ENCODE measurements at places on chromosomes 6 and 20.
A peak's percentile ranks its signal among the peaks of the same experiment; 100 is the strongest.

- H3K36me3 ChIP-seq: peaks cover 8% of the 10 kb centered on the region
- no peak overlapping the region for H3K4me3 ChIP-seq
- no peaks in the 10 kb centered on the region for H3K27me3 ChIP-seq
Observed at GRCh38 chr6:152696522-152696921, 1.2 kb upstream of the MYCT1 start.

DNA sequence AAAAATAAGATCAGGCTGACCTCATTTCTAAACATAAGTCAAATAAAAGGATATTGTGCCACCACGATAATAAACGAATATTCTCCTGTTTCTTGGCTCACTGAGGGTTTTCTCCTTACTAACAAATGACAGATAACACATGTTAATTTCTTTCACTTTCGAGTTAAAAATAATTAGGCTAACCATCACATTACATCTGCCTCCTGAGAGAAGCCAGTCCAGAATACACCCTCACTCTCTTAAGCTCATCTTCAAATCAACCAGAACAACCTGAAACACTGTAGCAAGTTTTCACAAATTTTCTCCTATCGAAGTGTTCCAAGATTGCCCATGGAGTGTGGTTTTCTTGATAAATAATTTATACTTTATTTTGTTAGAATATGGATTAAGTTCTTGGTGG lies 1285.6 kb upstream of the EYS start:
- H3K27me3 ChIP-seq: no peaks in the 10 kb centered on the region
- H3K4me3 ChIP-seq: no peak overlapping the region
- no peak for DNase-seq
- no peaks in the 10 kb centered on the region for H3K4me1 ChIP-seq
- H3K27ac ChIP-seq: no peak overlapping the region

DNA sequence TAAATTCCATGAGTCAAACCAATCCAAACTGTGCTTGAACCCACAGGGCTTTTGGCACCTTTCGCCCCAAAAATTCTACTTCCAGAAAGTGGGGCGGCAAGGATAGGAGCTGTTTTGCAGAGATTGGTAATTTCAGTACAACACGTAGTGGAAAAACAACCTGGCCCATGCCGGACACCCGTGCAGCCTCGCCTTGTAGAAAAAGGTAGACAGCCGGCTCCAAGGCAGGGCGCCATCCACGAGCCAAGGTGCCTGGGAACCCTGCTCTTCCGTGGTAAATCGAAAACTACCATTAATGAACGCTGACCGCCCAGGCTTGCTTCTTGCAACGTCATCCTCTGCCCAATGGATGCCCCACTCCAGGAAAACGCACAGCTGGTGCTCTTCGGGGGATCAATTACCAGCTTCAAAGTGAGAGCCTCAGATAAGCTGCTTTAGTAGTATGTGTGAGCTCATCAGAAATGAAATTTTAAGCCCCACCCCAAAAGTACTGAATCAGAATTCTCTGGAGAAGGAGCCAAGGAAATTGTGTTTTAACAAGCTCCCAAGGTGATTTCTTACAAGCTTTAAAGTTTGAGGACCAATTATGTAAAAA lies 1.8 kb downstream of the OOEP start:
- H3K27me3 ChIP-seq: no peaks in the 10 kb centered on the region
- H3K4me3 ChIP-seq: no peak overlapping the region
- no peaks in the 10 kb centered on the region for H3K4me1 ChIP-seq
- no peak for DNase-seq
- H3K36me3 ChIP-seq: no peaks in the 10 kb centered on the region

GRCh38 chr20:1702328-1702727 lies 44.7 kb upstream of the SIRPG start:
- H3K27me3 ChIP-seq: no peaks in the 10 kb centered on the region
- DNase-seq: no peak

DNA sequence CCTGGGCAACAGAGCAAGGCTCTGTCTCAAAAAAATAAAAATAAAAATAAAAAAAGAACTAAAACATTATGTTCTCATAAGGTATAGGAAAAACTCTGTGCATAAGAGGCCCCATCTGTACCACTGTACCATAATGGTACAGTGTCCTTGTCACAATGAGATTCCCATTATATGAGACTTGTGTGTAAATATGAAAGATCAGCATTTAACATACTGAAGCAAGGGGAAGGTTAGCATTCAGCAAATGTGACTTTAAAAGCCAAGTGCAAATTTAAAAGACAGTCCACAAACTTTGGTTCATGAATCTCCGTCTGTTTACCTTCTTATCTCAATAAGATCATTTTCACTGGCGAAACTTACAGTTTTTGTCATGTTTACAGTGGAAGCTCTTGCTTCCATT lies 16.2 kb downstream of the DSP start:
- H3K27ac ChIP-seq: no peak overlapping the region
- no peaks in the 10 kb centered on the region for H3K27me3 ChIP-seq
- H3K4me1 ChIP-seq: peaks cover 10% of the 10 kb centered on the region
- H3K36me3 ChIP-seq: peaks cover 66% of the 10 kb centered on the region
- no peak overlapping the region for H3K4me3 ChIP-seq

GRCh38 chr6:41967312-41968287 lies 26.0 kb upstream of the CCND3 start:
- DNase-seq: peak; percentile 59
- peak overlapping the region; percentile 48 for H3K27ac ChIP-seq

GRCh38 chr6:154325142-154325541 lies 31.5 kb downstream of the IPCEF1 start:
- no peaks in the 10 kb centered on the region for H3K36me3 ChIP-seq
- H3K27me3 ChIP-seq: no peaks in the 10 kb centered on the region

DNA sequence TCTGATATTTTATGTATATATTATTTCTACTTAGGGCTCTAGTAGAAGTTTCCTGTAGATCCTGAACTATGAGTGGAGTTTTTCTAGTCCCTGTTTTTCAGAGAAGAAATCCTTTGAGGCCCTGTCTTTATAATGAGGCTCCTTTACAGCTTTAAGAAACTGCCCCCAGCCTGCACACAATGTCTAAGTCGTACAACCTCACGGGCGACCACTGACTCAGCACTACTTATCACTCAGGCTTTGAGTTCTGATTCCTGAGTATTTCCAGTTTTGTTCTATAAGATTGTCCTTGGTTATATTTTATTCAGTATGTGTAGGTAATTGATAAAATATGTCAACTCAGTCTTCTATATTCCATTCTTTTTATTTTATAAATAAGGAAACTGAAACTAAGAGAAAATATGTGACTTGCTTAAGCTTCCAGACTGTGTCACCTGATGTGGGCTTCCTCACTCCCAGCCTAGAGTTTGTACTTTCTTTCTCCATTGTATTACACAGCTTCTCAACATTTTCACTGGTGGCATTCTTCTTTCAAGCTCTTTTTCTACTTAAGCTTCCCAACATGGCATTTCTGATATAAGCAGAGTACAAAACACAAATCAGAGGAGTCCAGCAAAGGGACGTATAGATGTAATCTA lies 167.0 kb downstream of the TBX18 start:
- no peak for DNase-seq
- no peak overlapping the region for H3K27ac ChIP-seq
- peaks cover 7% of the 10 kb centered on the region for H3K4me1 ChIP-seq
- no peak overlapping the region for H3K4me3 ChIP-seq
- H3K36me3 ChIP-seq: no peaks in the 10 kb centered on the region

GRCh38 chr20:50067018-50067417 lies 45.9 kb downstream of the UBE2V1 start:
- no peaks in the 10 kb centered on the region for H3K4me1 ChIP-seq
- no peak for DNase-seq
- no peaks in the 10 kb centered on the region for H3K36me3 ChIP-seq
- no peak overlapping the region for H3K27ac ChIP-seq
- H3K4me3 ChIP-seq: no peak overlapping the region

DNA sequence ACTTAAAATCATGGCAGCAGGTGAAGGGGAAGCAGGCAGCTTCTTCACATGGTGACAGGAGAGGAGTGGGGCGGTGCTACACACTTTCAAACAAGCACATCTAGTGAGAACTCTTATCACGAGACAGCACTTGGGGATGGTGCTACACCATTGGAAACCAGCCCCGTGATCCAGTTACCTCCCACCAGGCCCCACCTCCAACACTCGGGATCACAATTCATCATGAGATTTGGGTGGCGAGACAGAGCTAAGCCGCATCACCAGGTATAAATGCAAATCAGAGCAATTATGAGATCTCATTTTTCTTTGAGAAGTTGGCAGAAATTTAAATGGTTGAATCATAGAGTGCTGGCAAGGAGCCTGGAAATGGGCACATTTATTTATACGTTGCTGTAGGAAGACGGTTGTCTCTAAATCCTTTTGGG lies 31.4 kb downstream of the IGF2R start:
- DNase-seq: no peak
- peaks cover 5% of the 10 kb centered on the region for H3K4me1 ChIP-seq
- H3K27me3 ChIP-seq: no peaks in the 10 kb centered on the region
- H3K36me3 ChIP-seq: peaks cover 35% of the 10 kb centered on the region
- no peak overlapping the region for H3K27ac ChIP-seq
- H3K4me3 ChIP-seq: no peak overlapping the region

GRCh38 chr20:15491575-15491974 lies 1081.7 kb downstream of the KIF16B start:
- H3K36me3 ChIP-seq: no peaks in the 10 kb centered on the region
- DNase-seq: peak; percentile 83
- no peak overlapping the region for H3K27ac ChIP-seq
- no peaks in the 10 kb centered on the region for H3K27me3 ChIP-seq
- peaks cover 15% of the 10 kb centered on the region for H3K4me1 ChIP-seq

GRCh38 chr20:39009348-39009747 lies 47.2 kb downstream of the DHX35 start:
- no peak overlapping the region for H3K4me3 ChIP-seq
- peaks cover 71% of the 10 kb centered on the region for H3K36me3 ChIP-seq
- no peak for DNase-seq
- H3K4me1 ChIP-seq: no peaks in the 10 kb centered on the region

All from endodermal cell (in vitro differentiated cells).